ENCODE measurements at places on chromosomes 7 and 10. TPM values are rescaled to one million over a fixed set of nuclear protein-coding genes. Genes with fewer than 3 reads are reported as not detected.

ANKRD30A gene
- not detected for total RNA-seq

DNA sequence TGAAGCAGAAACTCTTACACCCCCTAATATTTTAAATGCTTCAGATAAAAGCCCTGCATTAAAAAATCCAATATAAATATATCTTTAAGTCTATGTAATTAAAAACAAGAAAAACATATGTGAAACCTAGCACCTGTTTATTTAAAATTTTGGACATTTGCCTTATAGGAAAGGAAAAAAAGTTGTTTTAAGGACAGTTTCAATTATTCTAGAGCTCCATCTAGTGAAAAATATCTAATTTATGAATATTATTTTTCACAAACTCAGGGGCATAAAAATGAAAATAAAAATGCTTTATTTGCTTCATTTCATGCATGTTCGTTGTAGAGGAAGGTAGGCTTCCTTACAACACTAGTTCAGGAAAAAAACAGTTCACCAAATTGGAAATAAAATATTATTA lies 26.1 kb downstream of the ENKUR start:
- no peak for DNase-seq

GRCh38 chr7:22350466-22351328 lies 6.3 kb downstream of the RAPGEF5 start:
- no peak for DNase-seq

DNA sequence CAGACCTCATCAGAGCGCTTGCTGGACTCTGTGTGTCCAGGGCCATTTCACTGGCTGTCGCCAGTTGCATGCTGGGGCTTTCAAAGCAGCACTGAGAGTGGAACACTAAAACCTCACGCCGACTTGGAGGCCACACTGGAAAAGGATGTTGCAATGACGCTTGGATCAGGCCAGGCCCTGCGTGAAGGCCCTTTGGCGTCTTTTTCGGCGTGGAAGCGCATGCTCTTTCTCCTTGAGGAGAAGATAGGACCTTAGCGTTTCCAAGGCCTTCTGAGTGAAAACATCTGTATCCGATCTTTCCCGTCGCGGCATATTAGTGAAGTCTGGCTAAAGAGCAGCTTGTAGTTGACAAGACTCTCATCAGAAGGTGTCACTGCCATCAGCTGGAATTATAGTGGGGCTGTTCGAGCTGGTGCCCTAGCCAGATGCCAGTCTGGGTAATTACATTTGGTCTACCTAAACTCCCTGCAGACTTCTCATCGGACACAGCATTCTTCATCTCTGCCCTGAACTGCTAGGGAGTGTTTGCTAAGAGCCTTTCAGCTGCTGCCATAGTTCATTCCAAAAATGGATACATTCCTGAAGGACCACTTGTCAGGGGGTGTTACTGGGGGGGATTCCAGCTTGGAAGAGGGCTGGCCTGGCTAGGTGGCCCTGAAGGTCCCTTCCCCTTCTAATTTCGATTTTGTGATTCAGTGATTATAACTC lies 167.7 kb upstream of the TCF7L2 start:
- DNase-seq = no peak

GRCh38 chr10:13399236-13399635 lies 51.1 kb upstream of the SEPHS1 start:
- no peak for DNase-seq

GRCh38 chr7:109930049-109930448 lies 1160.9 kb upstream of the LRRN3 start:
- DNase-seq = no peak

GRCh38 chr7:85705076-85705475 lies 518.2 kb upstream of the SEMA3D start:
- DNase-seq = no peak

DNA sequence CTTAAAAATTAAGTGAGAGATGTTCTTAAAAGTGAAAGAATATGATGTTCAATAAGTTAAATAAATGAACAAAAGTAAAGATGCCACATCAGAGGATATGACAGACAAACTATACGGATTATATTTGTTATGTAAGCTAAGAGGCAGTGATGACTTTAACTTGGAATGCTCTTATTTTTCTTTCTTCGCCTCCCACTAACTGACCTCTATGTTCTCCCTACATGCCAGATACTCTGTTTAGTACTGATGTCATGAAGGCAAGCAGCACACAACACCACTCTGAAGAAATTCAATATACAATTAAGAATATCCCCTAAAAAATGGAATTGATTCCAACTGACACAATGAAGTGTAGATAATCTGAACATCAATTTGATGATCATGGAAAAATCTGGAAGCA lies 223.4 kb downstream of the DOCK4 start:
- DNase-seq = no peak

DNA sequence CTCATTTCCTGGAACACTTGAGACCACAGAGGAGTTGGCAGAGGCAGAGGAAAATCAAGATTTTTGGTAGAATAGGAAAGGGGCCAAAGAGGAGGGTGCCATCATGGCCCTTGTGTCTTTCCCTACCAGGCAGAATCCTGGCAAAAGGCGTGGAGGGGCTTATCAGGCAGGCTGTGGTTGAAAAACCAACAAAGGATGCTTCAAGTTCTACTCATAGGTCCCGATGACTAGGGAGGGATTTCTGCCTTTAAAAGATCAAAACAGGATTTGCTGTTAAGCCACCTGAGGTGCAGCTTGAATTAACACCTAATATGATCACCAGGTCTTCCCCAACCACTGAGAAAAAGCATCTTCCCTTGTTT lies 45.7 kb downstream of the BPGM start:
- no peak for DNase-seq

GRCh38 chr10:2852574-2853323 lies 214.6 kb upstream of the PFKP start:
- no peak for DNase-seq

GRCh38 chr10:67629461-67629971 lies 66.5 kb downstream of the CTNNA3 start:
- DNase-seq = no peak

DNA sequence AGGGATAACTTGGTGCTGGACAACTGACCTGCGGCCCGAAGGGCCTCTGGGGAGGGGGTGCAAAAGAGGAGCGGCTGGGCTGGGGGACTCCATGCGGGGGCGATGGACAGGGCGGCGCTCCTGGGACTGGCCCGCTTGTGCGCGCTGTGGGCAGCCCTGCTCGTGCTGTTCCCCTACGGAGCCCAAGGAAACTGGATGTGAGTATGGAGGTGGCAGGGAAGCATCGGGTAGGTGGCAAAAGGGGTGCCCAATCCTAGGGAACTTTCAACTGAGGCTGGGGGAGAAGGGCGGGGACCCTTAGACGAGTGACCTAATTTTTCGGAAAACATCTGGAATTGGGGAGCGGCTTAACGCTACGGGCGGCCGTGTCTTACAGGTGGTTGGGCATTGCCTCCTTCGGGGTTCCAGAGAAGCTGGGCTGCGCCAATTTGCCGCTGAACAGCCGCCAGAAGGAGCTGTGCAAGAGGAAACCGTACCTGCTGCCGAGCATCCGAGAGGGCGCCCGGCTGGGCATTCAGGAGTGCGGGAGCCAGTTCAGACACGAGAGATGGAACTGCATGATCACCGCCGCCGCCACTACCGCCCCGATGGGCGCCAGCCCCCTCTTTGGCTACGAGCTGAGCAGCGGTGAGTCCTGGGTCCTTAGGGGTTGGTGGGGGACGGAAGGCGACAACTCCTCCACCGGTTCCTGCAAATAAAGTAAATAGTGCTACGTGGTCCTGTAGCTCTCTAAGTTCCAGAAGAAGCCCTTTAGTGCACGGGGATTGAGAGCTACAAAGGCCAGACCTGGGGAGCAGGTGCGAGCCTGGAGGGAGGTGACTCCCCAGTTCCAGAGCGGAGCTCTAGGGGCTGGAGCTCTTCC lies 622 bp downstream of the WNT16 start:
- DNase-seq = no peak

- no peak for DNase-seq
Measured at GRCh38 chr10:76871697-76872295, 765.8 kb downstream of the KCNMA1 start.
